ENCODE measurements at places on chromosomes 7 and 10.

DNA sequence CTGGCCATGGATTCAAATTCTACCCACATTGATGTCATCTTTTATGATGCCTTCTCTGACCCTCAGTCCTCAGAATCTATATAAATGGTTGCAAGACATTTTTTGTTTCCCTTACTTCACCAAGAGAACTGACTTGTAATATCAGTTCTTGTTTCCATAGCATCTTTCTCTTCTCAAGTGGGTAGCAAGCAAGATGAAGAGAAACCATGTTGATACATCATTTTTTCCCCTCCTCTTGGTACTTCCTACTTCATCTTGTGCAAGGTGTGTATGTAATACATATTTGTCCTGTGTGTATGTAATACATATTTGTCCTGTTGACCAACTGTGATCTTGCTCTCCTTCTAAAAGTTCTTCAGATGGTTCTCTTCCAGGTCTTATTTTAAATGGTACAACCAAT, 348.6 kb downstream of the PTEN start:
- DNase-seq = no peak

DNA sequence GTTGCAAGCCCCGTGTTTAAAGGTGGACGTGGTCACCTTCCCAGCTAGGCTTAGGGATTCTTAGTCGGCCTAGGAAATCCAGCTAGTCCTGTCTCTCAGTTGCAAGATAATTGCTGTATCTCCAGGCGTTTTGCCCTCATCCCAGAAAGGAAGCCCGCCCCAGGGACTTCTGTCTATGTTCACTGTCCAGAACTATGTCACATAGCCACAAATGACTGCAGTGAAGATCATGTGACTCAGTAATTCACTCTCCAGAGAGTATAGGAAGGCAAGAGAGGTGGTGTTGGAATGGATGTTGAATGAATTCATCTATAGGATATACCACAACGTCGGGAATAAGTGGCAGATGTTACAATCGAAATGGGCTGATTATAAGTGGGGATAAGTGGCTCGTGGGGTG, 349 bp upstream of the ERVW-1 start:
- DNase-seq = no peak

GRCh38 chr7:130254555-130254954, 12.1 kb upstream of the CPA2 start:
- no peak for DNase-seq

- DNase-seq = no peak
These were observed 110.3 kb downstream of the KAT6B start for GRCh38 chr10:74936577-74937265.

GRCh38 chr10:111370101-111370500, 293.3 kb downstream of the ADRA2A start:
- no peak for DNase-seq

DNA sequence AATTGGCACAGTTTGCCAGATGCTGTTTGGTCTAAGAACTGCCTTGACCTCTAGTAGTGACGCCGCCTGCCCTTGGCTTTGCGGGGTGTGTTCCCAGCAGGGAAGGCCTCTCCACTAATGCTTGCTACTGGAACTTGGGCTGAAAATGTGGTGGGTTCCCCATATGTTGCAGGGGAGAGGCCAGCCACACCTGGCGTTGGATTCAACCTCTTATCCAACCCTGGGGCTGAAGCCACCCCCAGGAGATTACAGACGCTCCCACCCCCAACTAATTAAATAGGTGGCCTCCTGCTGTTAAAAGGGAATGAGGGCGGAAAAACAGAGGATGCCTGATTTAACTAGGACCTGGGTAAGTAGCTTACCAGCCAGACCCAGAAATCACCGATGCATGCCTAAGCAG, 19.2 kb upstream of the ATOH7 start:
- DNase-seq = no peak

DNA sequence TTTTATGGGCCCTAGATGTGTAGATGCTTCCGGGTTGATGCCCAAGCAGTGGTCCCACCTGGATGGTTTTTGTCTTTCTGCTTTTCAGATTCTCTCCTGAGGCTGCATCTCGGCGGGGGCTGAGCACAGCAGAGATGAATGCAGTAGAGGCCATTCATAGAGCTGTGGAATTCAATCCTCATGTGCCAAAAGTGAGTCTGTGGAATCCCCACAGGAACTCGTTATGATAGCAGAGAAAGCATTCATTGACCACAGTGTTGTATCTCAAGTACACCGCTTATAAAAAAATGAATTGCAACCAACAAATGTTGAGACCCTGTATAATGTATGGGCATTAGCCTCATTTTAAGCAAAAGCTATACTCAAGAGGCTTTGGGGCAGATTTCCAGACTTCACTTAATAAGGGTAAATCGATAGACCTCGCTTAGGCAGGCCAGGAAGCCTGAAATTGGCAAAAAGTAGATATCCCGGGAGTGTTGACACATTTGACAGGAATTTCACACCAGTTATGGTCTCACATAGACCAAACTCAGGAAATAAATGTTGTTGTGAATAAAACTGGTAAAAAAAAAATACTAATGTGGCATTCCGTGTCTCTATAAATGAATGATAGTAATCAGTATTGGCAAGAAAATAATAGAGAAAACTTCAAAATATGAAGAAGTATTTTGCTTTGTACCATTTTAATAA, 132.0 kb downstream of the WNT2 start:
- no peak for DNase-seq

GRCh38 chr7:72441791-72442190, 29.7 kb upstream of the CALN1 start:
- no peak for DNase-seq

DNA sequence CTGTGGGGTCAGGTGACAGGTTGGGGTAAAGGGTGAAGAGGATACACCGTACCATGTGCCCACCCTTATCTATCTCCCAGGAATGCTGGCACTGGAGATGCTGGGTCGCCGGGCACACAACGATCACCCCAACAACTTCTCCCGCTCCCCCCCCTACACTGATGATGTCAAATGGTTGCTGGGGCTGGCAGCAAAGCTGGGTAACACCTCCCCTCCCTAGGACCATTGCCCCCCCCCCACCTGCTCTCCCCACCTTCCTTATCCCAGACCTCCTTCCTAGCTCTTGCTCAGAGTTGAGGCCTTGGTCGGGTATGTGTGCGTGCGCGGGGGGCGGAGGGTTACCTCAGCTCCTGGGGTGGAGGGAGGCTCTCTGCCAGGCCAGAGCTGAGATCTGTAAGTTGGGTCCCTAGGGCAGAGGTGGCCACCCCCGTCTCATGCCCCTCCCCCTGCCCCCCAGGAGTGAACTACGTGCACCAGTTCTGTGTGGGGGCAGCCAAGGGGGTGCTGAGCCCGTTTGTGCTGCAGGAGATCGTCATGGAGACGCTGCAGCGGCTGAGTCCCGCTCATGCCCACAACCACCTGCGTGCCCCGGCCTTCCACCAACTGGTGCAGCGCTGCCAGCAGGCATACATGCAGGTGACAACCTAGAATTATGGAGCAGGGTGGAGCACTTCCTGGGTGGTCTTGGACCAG, 10.7 kb downstream of the NDST2 start:
- DNase-seq = no peak

DNA sequence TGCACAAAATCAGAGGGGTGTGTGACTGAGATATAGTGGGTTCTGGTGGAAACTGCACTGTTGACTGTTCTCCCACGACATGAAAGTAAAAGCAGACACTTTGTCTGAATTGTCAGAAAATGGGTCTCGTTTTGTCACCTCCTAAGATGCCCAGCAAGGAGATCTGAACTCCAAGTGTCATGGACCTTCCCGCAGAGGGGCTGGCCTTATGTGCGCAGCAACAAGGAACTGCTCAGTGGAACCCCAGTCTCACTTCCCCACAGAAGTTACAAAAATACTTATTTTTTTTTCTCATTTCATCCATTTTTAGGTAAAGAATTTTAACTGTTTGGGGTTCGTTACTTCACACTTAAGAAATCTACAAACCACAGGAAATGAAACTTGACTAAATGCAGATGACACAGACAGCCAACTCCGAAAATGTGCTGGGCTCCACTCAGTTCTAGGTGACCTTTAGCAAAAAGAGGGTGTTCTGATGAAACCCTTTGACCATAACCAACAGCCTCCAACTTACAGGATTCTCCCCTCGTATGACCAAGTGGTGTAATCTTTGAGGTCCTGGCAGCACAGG, 115.0 kb downstream of the FAM107B start:
- DNase-seq = no peak

DNA sequence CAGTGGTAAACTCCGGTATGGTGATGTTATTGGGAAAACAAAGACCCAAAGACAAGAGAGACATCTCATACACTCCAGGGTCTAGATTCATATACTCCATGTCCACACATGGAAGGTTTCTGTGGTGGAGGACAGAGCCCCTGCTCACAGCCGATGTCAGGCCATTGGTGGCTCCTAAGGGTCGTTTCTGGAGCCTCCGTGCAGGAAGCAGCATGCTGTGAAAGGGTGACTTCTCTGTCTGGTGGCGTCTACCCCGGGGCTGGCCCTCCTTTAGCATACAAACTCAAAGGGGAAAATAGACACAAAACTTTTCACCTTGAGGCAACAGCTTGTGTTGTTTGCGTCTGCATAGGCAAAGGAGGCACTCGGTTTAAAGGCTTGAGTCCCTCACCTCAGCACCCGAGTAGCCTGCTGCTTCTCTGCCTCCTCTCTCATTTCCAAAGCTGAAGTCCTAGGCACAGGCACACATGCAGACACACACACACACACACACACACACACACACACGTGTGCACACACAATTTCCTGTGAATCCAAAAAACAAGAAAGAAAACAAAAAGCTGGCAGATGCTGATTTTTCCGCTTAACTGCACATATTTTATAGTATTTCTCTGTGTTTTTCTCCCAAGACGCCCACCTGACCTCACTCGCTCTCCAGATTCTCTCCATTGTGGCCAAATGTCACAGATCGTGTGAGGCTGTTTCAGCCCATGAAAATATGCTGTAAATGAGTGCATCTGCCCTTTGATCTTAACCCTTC, 601.4 kb upstream of the MGMT start:
- DNase-seq = no peak

- no peak for DNase-seq
These were observed 43.2 kb downstream of the ZRANB1 start for GRCh38 chr10:124985162-124985561.

GRCh38 chr10:79079490-79080355, 11.0 kb downstream of the ZMIZ1 start:
- DNase-seq = no peak

DNA sequence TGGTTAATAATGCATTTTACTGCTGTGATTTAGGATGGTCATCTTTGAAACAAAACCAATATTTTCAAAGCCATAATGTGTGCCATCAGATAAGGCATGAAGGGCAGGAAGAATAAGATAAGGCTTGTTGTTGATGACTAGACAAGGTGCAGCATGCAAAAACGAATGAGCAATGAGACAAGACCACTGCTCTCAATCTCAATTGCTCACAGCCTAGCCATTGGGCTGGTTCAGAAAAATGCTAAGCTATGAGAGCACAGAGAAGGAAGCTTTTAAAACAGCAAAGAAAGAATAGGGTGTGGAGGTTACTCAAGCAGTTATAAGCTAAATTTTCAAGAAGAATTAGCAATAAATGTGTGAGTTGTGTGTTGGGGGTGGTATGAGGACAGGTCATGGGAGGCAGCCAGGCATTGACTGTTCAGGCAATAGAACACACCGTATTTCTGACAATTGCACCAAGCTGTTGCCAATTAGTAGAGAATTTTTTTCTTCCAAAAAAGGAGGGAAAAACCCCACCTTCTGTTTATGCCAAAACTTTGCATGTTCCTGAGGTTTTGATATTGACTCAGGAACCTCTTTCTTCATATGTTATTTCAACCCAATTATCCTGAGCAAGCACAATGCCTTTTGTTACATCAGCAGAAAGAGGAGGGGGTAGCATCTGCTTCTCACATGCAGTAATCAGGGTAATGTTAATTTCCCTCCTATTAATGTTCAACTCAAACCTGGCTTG, 276.5 kb downstream of the HDAC9 start:
- no peak for DNase-seq

- DNase-seq = no peak
These were observed 50.6 kb downstream of the PRTFDC1 start for GRCh38 chr10:24901686-24902399.

- DNase-seq = no peak
These were observed 65.8 kb upstream of the FRMD4A start for GRCh38 chr10:14396411-14397048.

DNA sequence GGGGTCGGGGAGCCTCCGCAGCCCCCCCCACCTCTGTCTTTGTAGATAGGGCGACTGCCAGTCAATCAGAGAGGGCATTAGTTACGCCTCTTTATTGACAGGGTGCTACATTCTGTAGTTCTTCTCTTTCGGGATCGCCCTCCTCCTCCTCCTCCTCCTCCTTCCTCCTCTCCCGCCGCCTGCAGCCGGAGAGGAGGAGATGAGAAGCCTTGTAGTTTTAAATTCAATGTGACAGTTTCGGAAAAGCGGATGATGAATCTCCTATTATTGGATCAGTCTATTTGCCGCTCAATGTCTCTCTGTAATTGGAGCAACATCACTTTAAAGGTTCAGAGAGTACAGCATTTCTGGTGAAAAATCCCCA, 587 bp upstream of the UNCX start:
- no peak for DNase-seq

DNA sequence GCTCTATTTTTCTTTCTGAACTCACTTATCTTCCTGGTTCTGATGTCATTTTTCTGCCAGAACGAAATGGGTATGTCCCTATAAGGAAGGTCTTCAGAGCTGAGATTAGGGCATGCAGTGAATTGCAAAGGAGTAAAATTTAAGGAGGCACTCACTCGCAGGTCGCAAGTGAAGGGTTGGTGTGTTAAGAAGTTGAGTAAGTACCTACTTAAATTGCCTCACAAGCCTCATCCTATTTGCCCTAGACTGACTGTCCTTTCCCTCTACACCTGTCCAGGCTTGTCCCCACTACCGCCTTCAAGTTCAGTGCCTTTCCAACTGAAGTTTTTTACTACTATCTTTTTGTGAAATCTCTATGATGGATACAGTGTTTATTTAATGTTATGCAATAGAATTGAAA, 191.5 kb downstream of the AHR start:
- no peak for DNase-seq

GRCh38 chr10:119549247-119549999, 6.9 kb upstream of the RGS10 start:
- DNase-seq = no peak

GRCh38 chr10:24453404-24453830, 244.5 kb downstream of the KIAA1217 start:
- no peak for DNase-seq

- DNase-seq = no peak
These were observed 2.1 kb upstream of the MSMB start for GRCh38 chr10:46048152-46048551.

DNA sequence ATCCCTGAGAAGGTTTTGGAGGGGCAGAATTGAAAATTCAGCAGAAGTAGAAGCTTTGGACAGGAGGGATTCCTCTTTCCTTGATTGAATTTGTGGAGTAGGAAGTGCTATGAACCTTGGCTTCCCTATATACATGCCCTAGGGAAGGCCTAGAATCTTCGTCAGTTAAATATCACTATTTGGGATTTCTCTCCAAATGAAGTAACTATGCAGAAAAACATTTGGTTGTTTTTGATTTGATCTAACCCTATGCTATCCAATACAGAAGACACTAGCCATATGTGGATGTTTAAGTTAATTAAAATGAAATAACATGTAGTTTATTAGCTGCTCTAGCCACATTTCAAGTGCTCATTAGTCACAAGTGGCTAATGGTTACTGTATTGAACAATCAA, 15.7 kb downstream of the ANLN start:
- DNase-seq = no peak

Measured in stimulated activated CD4-positive, alpha-beta T cell treated with anti-CD3 and anti-CD28 coated beads, Interleukin-1b, Interleukin-23, amount 100 ng/mL, for 1 hour (primary cell).